ENCODE measurements at places on chromosomes 1 and 21.

- DNase-seq: no peak
Measured at GRCh38 chr1:117093091-117093534, 28.4 kb downstream of the TRIM45 start.

- DNase-seq: no peak
Measured at GRCh38 chr1:79304131-79304530, 297.6 kb upstream of the ADGRL4 start.

DNA sequence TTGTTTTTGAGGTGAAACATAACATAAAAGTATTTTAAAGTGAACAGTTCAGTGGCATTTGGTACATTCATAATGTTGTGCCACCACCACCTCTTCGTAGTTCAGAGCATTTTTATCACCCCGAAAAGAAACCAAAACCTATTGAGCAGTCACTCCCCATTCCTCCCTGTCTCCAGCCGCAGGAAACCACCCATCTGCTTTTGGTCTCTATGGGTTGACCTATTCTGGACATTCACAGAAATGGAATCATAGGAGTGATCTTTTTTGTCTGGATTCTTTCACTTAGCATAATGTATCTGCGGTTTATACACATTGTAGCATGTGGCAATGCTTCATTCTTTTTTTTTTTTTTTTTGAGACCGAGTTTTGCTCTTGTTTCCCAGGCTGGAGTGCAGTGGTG is 141.2 kb downstream of the VPS13D start:
- DNase-seq: no peak

DNA sequence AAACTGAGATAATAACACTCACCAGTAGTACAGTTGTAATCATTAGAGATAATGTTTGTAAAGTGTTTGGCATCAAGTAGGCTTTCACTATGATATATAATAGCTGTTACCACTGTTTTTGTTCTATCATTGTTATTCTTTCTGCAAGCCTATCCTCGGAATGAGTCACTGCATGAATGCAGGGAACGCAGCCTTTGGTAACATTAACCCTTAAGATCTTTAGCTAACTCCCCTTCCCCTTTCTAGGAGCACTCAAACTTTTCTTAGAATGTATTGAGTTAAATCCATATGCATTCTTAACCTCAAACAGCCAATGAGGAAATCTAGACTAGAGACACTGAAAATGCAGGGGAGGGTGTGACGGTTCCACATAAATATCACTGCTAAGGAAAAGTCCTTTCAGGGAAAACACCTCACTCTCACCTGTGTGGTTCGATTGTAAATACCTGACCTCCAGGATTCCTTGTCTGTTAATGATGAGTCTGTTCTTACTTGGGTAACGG is 467.3 kb downstream of the SETD4 start:
- DNase-seq: no peak

- peak; percentile 59 for DNase-seq
Measured at GRCh38 chr1:42682739-42683531, 717 bp downstream of the YBX1 start.

GRCh38 chr1:20440785-20441200 is 45.2 kb downstream of the CAMK2N1 start:
- DNase-seq: peak; percentile 12

- peak; percentile 23 for DNase-seq
Measured at GRCh38 chr1:19606817-19607642, 37.1 kb upstream of the NBL1 start.

DNA sequence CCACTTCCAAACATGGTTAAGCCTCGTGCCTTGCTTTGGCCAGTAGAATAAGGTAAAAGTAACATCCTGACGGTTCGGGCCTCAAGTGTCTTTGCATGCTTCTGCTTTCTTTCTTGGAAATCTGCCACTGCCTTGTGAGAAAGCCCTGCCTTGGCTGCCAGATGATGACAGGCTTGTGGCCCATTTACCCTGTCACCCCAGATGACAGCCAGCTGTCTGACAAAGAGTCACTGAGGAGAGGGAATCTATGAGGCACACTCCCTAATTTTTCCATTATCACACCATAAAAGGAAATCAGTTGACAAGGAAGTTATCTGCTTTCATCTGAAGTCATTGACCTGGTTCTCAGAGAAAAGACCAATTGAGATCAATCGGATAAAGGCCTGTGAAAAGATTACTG is 199.8 kb downstream of the USH2A start:
- no peak for DNase-seq

- no peak for DNase-seq
Measured at GRCh38 chr1:3465935-3466321, 11.5 kb downstream of the ARHGEF16 start.

GRCh38 chr1:18109756-18110597 is 2.4 kb downstream of the IGSF21 start:
- DNase-seq: no peak

DNA sequence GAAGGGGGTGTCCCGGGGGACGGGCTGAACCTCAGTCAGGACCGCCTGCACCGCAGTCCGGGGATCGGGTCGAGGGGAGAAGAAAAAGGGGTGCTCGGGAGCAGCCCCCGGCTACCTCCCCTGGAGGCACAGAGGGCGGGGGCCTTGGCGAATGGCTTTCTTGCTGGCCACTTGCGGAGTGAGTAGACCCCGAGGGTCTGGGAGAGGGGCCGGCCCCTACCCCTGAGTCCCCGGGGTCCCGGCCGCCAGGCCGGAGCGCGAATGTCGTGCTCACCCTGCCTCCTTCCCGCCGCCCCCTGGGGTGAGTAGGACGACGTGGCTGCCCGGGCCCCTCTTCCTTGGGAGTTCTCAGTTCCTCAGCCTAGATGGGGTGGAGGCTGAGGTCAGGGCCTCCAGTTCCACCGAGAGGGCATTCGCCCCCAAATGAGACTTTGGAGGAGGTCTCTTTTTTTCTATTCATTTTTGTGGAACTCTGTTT is 113.0 kb downstream of the OSBPL9 start:
- no peak for DNase-seq

DNA sequence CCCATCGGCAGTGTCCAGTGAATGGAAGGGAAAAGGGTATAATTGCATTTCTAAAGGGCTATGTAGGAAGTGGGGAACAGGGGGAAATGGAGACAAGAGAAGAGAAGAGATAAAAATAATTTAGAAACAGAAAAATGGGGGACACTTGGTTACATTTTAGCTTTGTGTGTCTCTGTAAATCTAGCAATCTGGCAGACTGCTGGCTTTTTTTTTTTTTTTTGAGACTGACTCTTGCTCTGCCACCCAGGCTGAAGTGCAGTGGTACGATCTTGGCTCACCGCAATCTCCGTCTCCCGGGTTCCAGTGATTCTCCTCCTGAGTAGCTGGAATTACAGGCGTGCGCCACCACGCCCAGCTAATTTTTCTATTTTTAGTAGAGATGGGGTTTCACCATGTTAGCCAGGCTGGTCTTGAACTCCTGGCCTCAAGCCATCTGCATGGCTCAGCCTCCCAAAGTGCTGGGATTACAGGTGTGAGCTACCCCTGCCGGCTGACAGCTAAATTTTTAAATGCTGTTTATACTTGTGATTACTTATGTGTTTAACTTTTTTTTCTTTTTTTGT is 53.4 kb downstream of the AGPAT3 start:
- DNase-seq: no peak

DNA sequence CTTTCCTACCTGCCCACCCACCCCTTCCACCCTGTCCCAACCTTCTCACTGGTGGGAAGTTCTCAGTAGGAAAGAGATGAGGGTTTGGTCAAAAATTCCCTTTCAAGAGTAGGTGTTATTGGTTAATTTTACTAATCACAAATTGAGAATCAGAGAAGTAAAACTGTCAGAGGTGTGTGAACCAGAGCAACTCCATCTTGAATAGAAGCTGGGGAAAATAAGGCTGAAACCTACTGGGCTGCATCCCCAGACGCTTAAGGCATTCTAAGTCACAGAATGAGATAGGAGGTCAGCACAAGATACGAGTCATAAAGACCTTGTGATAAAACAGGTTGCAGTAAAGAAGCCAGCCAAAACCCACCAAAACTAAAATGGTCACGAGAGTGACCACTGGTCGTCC is 11.5 kb downstream of the PLA2G2D start:
- no peak for DNase-seq

- no peak for DNase-seq
Measured at GRCh38 chr1:158649052-158649451, 37.5 kb downstream of the SPTA1 start.

- DNase-seq: no peak
Measured at GRCh38 chr1:203117611-203118575, 9.6 kb upstream of the ADORA1 start.

GRCh38 chr1:113133759-113134158 is 60.8 kb downstream of the LRIG2 start:
- DNase-seq: no peak

GRCh38 chr1:228902781-228903433 is 167.6 kb downstream of the RHOU start:
- DNase-seq: no peak

DNA sequence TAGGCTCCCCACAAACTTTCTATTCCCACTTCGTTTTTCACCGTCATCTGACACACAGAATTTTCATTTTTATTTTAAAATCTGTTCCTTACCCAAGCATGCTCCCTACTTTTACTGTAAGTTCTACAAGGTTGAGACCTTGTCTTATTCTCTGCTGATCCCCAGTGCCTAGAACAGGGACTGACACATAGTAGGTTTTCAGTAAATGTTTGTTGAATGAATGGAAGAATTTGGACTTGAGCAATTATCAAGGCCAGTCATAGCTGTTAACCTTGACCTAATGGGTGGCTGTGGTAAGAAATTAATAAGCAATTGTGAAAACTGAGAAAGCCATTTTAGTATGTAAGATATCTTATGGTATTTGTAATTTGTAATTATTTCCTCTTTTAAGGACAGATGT is 71.1 kb downstream of the LAMC1 start:
- DNase-seq: no peak

DNA sequence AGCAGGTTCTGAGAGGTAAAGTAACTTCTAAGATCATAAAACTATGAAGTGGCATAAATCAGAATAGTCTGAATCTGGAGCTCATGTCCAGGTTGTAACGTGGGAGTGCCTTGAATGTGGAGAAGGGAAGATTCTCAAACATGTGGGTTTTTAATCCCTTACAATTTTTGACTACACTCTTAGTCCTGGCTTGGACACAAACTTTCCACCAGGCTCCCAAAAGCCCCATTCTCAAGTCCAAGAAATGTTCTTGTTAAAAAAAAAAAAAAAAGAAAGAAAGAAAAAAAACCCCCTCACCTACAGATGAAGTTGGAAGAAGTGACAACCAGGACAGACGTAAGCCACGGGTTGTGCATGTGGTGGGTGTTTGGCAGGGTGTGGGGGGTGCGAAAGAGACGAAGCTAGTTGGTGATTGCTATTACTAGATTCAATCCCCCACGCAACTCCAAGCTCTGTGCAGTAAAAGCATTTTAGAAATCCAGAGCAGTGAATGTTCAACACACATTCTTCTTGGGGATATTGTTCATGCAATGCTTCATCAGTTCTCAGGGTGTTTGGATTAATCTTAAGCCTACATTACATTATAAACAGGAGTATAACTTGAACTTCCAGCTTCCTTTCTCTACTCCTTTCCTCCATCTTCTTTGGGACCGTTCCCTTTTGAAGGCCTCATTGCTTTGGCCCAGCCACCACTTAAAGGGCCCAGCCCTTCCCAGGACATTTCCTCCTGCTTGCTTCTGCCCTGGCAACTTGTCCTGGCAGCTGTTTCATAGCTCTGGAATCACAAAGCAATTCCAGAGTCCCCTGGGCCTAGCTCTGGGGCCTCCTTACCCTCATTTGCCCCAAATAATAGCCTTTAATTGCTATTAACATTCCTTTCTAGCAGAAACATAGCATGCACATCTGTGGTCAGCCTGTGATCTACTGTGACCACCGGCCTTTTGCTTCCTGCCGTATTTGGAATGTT is 41.8 kb downstream of the PHC2 start:
- DNase-seq: no peak

- DNase-seq: no peak
Measured at GRCh38 chr1:179178183-179178582, 51.3 kb downstream of the ABL2 start.

GRCh38 chr1:60960891-60961461 is 121.4 kb upstream of the NFIA start:
- DNase-seq: no peak

GRCh38 chr1:232726048-232726779 is 79.0 kb upstream of the MAP10 start:
- no peak for DNase-seq

DNA sequence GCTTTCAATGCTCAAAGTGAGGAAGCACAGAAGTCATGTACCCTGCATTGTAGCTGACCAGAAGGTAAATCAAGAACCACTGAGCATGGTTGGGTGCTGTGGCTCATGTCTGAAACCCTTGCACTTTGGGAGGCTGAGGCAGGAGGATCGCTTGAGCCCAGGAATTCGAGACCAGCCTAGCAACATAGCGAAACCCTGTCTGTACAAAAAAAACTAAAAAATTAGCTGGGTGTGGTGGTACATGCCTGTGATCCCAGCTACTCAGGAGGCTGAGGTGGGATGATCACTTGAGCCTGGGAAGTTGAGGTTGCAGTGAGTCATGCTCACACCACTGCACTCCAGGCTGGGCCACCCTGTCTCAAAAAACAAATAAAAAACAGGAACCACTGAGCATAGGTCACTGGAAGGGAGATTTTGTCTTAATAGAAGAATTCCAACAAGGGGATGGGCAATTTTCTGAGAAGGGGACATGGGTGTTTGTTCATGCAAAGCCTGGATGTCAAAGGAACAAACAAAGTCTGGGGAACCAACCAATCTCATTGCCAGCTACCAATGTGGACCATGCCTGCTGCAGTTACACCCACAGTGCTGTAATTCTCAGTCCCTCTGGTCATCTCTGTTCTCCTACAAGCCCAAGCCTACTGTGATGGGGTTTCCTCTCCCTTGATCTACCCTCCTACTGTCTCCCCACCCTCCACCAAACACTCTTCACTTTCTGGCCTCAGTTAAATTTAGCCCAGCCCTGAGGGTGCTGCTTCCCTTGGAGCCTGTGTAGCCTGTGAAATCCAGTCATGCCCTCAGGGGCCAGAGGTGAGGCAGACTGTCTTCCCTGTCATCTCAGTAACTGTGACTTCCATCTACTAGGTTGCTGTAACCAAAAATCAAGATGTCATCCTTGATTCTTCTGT is 47.9 kb downstream of the ELF3 start:
- DNase-seq: no peak
